ENCODE measurements at places on chromosomes 4 and X.
A peak's percentile ranks its signal among the peaks of the same experiment; 100 is the strongest.

GRCh38 chr4:182155806-182156205, 87.4 kb upstream of the TENM3 start:
- no peak for DNase-seq

DNA sequence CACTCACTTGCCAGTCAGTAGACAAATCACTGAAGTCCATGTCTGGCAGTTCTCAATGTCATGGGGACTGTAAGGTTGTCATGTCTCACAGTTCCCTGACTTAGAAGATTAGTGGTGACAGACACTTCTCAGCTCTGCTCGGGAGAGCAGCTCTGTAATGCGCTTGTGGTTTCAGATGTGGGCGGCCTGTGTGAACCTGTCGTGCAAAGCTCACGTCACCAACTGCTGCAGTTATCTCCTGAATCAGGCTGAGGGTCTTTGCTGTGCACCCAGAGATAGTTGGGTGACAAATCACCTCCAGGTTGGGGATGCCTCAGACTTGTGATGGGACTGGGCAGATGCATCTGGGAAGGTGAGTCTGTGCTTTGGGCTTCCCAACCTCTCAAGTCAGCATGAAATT, at the start of gene IL9R:
IL9R (plus strand) TSS at position 261 of the 400 bp plus-strand sequence; CDS start at position 325, 64 bp downstream.
- DNase-seq = no peak

- DNase-seq = no peak
These were observed 374.6 kb upstream of the SLC7A11 start for GRCh38 chr4:138616775-138617174.

DNA sequence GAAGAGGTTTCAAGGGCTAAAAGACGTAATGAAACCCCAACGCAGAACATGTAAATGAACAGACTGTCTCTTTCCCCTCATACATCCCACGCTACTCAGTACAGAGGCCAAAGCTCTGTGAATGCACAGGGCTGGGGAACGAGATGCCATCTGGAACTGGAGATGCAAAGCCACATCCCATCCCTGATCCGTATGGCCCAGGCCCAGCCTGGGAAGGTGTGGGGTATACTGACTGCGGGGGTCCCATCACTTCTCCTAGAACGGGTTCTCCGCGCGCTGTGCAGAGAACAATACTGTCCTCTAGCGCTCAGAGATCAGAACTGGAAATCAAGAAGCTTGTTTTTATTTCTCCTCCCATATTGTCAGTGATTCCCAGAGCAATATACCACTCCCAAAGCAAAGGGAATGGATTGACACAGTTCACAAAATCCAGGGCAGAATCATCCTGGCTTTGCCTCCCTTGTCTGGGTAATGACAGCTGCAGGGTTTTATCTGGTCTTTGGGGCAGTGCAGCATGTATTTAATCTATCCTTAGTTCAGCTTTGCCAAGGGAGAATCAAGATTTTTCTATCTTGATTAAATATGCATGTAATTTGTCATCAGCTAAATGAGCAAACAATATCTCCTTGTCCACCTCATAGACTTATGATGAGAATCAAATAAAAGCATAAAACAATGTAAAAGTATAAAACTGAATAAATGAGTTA, 47.3 kb upstream of the TLR3 start:
- DNase-seq = no peak

DNA sequence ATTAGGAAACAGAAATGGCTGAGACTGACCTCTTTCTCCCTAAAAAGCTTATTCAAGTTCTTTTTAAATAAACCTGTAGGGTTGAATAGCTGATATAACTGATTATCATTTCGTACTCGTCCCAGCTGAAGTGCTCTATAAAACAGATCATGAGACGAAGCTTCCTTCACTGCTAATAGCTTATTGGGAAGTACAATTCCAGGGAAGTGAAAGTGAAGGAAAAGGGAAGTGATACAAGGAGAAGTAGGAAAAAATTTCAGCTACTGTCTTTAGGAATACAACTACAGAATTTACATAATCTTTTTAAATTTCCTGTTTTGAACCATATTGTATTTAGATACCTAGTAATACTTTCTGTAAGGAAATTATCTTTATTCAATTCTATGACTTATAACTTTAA, 103.0 kb downstream of the SNCA start:
- DNase-seq = no peak

DNA sequence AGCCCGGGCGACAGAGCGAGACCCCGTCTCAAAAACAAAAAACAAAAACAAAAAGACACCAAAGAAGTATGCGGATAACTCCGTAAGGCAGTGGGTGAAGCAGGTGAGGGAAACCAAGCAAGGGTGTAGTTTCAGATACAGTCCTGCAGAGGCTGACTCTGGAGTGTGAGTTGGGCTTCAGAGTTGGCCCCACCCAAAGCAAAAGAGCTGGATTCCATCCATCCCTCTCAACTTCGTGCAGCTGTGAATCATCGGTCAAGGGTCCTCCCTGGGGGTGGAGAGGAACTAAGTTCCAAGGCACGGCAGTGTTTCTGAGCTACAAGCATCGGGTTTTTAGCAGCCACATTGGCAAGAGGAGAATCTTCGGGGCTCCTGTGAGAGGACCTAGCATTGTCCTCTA, 43.9 kb upstream of the FAM9A start:
- no peak for DNase-seq

GRCh38 chr4:110514889-110515479, 39.0 kb downstream of the ENPEP start:
- DNase-seq = peak; percentile 24

GRCh38 chr4:169810325-169811323, 52.9 kb upstream of the HPF1 start:
- peak; percentile 64 for DNase-seq

- peak; percentile 54 for DNase-seq
These were observed 855.1 kb upstream of the INTU start for GRCh38 chr4:126777649-126778048.

- DNase-seq = no peak
These were observed 16.5 kb downstream of the UTP3 start for GRCh38 chr4:70704931-70705182.

DNA sequence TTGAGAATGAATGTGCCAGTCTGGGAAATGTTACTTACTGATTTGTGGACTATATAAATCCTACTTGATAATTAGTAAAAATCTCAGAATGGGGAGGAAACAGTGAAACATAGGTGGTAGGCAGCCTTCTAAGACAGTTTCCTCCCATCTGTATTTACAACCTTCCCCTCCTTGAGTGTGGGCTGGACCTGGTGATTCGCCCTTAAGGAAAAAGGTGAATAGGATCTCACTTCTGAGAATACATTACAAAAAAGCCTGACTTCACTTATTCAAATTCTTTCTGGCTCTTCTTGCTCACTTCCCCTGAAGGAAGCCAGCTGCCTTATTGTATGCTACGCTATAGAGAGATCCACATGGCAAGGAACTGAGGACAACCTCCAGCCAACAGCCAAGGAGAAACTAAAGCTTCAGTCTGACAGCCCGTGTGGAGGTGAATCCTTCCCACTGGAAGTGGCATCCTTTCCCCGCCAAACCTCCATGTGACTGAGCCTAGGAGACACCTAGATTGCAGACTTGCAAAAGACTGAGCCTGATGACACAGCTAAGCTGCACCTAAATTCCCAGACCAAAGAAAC, 585.0 kb downstream of the STPG2 start:
- DNase-seq = no peak

DNA sequence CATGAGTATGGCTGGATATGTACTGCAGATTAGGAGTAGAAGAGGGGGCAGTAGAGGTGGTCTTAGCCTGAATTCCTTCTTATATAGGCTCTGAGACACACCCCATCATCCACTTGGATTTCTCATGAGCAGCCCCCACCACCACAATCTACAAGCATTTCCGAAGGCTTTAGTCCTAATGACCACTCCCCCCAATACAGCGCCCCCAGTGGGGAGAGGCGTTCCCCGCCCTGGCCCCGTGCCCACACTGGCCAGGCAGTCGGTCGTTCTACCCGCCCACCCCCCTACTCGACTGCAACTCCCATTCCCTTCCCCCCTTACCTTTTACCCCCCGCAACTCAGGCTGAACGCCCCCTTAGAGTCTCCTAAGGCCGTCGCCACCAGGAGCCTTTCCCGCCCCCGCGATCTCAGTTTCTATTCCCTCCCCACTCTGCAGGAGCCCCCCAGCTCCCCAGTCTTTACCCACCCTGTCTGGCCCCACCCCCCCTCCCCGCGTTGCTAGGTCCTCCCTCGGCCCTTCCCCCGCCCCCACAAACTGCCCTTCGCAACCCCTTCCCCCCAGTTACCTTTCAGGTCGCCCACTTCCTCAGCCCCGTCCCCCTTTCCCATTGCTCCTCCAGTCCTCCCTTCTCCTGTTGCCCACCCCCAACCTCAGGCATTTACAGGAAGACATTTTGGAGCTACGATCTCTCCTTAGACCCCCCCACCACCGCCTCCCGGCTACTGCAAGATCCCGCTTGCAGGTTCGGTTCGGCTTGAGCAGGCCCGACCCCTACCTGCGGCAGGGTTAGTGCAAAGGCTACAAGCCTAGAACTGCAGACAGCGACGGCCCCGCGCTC, 468 bp downstream of the ZMYM3 start:
- DNase-seq = peak; percentile 11

DNA sequence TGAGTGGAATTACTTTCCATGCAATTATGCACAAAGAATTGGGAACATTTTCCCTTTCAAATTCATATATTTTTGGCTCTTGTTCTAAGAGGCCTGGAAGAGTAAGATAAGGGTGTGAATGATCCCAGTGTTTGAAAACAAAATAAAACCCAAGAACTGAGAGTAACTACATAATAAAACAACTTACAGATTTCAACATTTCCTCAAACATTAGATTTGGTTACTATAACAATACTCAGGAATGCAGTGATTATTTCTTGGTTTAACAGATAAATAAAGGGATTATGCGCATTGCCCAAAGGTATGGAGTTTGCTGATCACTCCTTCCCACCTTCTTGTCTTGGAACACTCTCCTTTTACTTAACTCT, 292.5 kb downstream of the CAMK2D start:
- DNase-seq = peak; percentile 18

DNA sequence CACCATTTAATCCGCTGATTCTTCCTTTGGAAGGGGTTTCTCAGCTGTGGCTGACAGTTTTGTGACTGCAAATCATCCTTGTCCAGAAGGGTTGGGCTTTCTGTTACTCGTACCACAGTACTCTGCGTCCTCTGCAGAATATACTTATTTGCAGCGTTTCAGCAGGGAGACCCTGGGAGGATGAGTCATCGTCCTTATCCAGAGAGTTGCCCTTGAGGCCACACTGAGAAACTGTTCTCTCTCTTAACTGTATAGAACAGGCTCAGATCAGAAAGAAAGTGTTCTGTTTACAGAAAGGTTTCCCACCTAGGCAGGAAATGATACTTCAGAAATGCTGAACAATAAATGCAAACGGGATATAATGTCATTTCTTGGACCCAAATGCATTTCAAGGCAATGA, 47.8 kb upstream of the DDX53 start:
- no peak for DNase-seq

DNA sequence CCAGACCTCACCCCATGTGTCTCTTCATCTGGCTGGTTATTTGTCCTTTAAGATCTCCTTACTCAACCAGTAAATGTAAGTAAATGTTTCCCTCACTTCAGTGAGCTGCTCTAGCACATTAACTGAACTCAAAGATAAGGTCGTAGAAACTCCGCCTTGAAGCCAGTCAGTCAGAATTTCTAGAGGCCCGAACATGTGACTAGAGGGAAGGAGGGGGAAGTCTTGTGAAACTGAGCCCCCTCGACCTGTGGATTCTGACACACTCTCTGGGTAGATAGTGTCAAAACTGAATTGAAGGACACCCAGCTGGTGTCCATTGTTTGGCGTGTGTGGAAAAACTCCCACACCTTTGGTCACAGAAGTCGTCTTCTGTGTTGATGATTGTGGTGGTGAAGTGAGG, 933.9 kb downstream of the ADGRL3 start:
- DNase-seq = no peak

GRCh38 chr4:46444318-46445000, 54.5 kb upstream of the GABRA2 start:
- no peak for DNase-seq
